ENCODE measurements at places on chromosomes 12 and 14. TPM values are rescaled to one million over a fixed set of nuclear protein-coding genes. Genes with fewer than 3 reads are reported as not detected.

- no peak overlapping the region for H3K4me3 ChIP-seq
- no peak overlapping the region for H3K27ac ChIP-seq
- no peak for DNase-seq
- H3K4me1 ChIP-seq: no peaks in the 10 kb centered on the region
- no peaks in the 10 kb centered on the region for H3K27me3 ChIP-seq
Measured at GRCh38 chr12:92654929-92655328, 47.9 kb upstream of the PLEKHG7 start.

GRCh38 chr14:81392976-81393643 lies 7.0 kb downstream of the STON2 start:
- H3K27me3 ChIP-seq: no peaks in the 10 kb centered on the region
- no peak overlapping the region for H3K4me3 ChIP-seq
- peaks cover 9% of the 10 kb centered on the region for H3K36me3 ChIP-seq
- H3K4me1 ChIP-seq: no peaks in the 10 kb centered on the region

Gene NIN
- 21.9 TPM for total RNA-seq

GRCh38 chr12:45483571-45483970 lies 245.9 kb upstream of the ARID2 start:
- H3K27ac ChIP-seq: no peak overlapping the region
- H3K4me3 ChIP-seq: no peak overlapping the region
- no peak for DNase-seq
- no peaks in the 10 kb centered on the region for H3K36me3 ChIP-seq
- H3K4me1 ChIP-seq: no peaks in the 10 kb centered on the region

Gene PUS7L
- total RNA-seq: 23.2 TPM

Gene GLI1
- total RNA-seq: 20.6 TPM

DNA sequence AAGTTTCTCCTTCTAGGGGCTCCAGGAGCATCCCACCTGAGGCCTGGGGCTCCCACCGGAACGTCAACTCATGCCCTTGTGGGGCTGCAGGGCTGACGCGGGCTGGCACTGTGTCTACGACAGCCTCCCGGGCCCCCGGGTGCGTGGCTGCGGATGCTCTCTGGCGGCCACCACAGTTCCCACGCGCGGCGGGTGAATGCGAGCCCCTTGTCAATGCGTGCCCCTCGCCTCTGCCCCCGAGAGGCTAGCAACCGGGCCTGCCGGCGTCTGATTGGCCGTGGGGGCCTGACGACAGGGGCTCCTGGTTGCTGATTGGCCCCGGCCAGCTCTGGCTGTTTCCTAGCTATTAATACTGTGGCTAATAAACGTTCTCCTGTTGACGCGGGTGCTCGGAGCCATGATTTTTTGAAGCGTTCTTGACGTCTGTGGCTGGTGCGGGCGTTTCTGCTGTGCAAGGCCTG lies 1.8 kb upstream of the MEG3 start:
- no peaks in the 10 kb centered on the region for H3K4me1 ChIP-seq
- DNase-seq: no peak
- no peaks in the 10 kb centered on the region for H3K36me3 ChIP-seq
- no peaks in the 10 kb centered on the region for H3K27me3 ChIP-seq
- no peak overlapping the region for H3K27ac ChIP-seq
- H3K4me3 ChIP-seq: no peak overlapping the region

Gene OR10P1
- not detected for total RNA-seq

Data from H1 (cell line).